ENCODE measurements at places on chromosomes 7 and 10.

DNA sequence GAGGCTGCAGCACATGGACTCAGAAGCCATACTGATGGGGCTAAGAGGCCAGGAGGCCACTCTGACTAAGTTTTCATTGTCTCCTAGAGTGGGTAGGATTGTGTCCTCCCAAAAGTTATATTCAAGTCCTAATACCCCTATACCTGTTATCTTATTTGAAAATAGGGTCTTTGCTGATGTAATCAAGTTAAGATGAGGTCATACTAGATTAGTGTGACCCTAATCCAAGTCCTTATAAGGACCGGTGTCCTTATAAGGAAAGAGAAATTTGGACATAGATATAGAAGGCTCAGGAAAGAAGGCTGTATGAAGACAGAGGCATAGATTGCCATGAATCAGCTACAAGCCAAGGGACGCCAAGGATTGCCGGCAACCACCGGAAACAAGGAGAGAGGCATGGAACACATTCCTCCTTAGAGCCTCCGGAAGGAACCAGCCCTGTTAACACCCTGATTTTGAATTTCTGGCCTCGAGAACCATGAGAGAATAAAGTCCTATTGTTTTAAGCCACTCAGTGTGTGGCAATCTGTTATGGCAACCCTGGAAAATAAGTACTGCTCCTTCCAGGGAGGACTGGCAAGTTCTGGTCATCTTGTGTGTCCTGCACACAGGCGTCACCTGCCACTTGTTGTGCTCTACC, 157.0 kb downstream of the EMX2 start:
- DNase-seq, result no peak

- DNase-seq, result no peak
These were observed 15.9 kb downstream of the ADCY1 start for GRCh38 chr7:45589915-45590678.

DNA sequence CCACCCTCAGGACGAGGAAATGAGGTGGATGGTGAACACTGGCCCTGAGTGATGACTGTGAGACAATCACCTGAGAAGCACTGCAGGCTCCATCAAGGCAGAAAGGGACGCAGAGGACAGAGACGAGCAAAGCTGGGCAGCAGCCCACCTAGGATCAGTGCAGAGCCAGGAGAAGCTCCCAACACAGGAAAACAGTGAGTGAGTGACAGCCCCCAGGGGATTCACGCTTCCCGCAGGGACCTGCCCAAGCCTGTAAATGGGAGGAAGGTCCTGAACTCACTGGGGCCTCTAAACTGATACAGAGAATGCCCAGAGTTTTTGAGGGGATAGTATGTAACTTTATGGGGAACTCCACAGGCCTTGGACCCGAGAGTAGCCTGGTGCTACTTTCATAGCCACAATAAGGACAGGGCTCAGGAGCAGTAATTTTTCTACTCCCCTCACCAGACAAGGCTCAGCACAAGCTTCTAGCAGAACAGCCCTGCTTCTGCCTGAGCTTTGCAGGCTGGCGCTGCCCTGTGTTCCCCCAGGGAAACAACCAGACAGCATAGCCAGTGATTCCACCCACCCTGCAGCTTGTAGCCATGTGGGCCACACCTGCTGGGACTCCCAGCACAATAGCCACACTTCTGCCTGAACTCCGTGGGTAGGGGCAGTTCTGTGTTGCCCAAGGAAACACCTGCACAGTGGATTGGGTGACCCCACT, 708.4 kb downstream of the POM121L12 start:
- no peak for DNase-seq

DNA sequence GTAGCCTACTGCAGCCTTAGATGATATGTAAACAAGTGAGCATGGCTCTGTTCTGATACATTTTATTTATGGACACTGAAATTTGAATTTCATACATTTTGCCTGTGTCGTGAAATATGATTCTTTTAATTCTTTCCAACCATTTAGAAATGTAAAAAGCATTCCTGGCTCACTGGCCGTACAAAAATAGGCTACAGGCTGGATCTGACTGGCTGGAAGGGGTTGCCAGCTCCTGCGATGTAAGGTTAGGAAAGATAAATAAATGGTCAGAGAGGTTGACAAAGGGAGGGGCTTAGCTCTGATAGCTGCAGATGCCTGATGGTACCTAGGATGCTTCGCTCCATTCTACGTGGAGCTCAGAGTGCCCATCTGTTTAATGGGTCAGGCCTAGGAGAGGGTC, 3.4 kb downstream of the ADCYAP1R1 start:
- DNase-seq, result no peak

- DNase-seq, result no peak
These were observed 20.1 kb downstream of the LRRC20 start for GRCh38 chr10:70362328-70362727.

DNA sequence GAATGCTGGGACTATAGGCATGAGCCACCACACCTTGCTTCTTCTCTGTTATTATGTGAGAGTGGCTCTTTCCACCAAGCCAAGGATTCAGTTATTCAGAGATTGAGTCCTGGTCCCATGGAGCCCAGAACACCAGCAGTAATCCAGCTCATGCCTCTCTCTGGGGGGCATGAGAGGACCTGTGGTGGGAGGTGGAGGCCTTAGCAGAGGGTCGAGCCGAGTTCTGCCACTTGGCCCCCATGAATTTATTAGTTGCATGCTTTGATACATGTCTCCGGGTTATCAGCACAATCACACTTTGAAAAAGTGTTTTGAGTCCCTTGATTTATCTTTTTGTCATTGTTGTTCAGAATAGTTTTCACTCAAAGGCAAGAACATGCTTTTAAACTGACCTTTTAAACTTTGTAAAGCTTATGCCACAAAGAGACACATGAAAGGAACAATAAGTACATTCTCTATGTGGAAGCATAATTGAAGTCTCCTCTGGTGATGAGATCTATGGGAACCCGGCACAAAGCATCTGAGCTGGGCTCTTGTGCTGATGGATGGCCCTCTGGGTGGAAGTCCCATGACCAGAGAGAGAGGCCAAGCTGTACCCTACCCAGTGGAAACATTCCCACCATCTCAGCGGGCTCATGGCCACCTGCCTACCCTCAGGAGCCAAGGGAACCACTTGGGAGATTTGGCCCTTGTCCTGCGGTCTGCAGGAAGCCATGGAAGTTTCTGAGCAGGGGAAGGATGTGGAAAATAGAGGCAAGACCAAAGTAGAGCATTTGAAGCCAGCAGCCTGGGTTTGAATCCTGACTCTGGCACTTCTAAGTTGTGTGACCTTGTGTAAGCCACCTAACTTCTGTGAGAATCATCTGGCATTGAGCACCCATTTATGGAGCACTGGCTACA, 53.9 kb downstream of the MINDY4 start:
- DNase-seq, result no peak

DNA sequence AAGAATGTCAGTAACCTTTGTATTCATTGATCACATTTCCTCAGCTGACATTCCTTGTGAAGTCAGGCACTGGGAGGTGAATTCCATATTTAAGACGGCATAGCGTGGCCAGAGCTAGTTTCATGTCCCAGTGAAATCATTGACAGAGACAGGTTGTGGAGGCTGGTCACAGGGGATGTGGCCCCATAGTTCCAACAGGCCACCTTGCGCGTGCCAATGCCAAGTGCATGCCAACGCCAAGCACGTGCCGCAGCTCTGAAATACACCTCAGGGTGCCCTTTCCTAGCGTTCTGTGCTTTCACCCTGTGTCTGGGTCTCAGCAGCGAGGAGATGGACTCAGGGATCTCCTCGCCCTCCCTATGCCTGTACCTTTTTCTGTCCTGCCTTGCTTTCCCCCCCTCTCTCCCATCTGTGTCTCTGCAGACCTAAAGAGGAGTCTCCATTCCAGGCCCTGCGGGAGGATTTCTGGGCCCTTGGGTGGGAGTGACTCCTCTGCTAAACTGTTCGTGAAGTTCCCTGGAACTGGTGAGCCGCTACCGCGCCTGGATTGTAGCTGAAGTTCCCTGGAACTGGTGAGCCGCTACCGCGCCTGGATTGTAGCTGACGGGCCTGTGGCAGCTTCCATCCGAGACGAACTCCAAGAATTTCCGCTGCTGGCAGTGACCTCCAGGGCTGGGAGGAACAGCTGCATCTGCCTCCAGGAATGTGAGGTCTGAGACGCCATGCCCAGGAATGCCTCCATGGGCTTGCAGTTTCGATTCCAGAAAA, 19.7 kb downstream of the AQP1 start:
- no peak for DNase-seq

DNA sequence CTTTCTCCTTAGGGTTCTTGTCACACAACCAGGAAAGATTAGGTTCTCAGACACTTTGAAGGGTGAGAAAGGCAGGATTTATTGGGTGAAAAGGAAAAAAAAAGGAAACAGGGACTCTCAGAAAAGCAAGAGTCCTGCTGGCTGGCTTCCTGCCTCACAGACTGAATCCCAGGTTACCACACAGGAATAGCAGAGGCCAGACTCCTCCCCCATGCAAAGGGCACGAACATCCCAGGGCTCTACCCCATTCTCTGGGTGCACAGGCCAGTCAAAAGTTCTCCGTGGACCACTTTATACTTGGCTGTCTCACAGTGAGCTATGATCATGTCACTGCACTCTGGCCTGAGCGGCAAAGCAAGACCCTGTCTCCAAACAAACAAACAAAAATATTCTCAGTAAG, 42.6 kb downstream of the HOXA1 start:
- no peak for DNase-seq

DNA sequence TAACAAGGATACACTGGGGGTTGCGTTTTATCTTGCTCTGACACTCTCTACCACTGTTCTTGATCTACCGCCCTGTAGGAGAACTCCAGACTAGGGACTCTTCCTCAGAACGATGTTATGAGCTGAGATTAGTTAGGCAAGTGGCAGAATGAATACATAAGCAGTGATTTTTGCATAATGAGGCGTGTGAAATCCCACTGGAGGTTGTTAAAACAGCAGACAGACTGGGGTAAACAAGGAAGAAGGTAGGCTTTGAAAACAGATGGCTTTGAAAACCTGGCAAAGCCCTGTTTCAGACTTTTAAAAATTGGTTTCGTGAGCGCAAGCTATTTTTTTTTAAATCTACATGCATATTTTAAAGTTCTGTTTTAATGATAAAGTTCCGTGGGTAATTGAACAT, 785.2 kb downstream of the TYW1 start:
- no peak for DNase-seq

DNA sequence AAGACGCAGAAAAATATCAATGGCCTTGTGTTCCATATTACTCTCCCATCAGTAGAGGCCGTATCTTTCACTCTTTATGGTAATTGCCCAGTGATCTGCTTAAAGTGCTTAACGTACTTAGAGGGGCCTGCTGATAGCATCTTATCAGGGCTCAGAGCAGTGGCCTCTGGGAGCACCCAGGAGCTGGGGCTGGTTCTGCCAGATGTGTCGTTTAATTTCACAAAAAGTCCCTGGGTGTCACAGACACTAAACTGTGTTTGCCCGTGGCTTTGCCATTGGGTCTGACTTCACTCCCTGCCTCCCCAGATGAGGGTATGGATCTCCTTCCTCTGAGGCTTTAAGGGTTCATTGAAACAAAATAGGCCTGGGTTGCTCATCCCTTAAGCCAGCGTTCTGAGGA, 435.3 kb downstream of the GATA3 start:
- no peak for DNase-seq

DNA sequence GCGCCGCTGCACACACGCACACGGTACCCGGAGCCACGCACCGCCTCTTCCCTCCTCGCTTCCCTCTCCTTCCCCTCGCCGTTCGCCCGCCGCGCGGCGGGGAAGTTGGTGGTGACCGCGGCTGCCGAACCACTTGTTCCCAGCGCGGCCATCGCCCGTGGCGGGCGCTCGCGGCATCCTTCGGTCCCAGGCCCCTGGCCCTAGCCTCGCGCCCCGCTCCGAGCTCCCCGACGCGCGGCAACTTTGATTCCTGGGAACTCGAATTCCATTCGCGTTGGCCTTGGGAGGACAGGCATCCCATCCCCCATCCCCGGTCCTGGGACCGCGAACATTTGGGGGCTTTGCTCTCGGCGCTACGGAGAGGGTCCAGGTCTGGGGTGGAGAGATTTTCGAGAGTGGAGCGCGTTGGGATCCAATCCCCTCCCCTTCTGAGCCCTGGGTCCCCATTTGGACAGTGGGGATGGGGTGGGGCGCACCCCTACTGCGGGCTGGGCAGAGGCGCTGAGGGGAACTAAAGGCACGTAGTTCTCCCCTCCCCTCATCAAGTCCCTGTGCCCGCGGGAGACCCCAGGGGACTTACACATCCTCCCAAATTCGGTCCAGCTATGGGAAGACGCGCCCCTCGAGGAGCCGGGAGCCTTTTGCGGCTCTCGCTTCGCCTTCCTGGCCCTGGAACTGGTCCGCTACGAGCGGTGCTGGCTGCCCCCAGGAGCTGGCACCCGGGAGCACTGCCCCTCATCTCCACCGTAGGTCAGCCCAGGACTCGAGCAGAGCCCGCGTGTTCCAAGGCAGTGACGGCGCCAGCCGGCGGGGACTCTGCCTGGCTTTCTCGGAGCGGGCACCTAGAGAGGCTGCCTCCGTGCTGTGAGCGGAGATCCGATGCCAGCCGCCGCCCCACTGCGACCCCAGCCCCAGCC, 834 bp downstream of the CDH23 start:
- no peak for DNase-seq

DNA sequence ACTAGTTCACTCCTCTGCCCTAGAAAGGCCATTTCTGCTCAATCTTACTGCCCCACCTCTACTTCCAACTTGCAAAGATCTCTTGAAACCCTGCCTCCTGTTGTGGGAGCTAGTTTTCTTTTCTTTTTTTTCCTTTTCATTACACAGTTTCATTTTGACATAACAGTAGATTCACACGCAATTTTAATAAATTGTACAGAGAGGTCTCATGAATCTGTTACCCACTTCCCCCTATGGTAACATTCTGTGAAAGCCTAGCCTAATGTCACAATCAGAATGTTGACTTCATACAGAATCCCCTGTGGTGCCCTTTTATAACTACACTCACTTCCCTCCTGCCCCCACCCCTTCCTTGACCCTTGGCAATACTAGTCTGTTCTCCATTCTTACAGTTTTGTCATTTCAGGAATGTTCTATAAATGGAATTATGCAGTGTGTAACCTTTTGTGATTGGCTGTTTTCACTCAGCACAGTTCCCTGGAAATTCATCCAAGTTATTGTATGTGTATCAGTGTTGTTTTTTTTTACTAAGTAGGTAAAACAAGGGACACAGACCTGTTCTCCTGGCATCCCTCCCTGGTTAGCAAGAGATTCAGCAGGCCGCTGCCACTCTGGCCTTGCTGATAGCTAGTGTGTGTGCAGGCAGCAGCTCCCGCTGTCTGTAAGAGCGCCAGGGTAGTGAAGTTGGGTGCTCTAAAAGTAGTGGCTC, 21.5 kb downstream of the CHST3 start:
- DNase-seq, result no peak
